LNCaP clone FGC (cell line): ENCODE measurements at places on chromosomes 16 and 17.

DNA sequence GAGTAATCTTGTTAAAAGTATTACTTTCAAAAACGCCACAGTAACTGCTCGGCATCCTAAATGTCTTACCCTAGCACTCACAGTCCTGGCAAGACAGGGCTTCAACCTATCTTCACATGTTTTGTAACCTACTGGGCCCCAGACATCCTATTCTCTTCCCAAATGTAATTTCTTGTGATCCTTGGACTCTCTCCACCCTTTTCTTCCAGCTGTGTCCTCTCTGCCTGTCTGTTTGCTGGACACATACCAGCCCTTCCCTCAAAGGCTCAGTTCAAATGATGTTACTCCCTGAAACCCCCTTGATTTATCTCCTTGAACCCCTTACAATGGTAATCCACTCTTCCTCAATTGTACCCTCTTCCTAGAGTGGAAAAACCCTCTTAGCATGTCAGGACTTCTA is 60.1 kb upstream of the CNEP1R1 start:
- no peak for DNase-seq

- no peak for DNase-seq
Measured at GRCh38 chr17:67725373-67725791, 7.6 kb downstream of the NOL11 start.

GRCh38 chr16:68257251-68257905 is 6.9 kb upstream of the SLC7A6 start:
- DNase-seq: no peak

GRCh38 chr16:379961-380761 is 1.6 kb downstream of the PGAP6 start:
- no peak for DNase-seq

DNA sequence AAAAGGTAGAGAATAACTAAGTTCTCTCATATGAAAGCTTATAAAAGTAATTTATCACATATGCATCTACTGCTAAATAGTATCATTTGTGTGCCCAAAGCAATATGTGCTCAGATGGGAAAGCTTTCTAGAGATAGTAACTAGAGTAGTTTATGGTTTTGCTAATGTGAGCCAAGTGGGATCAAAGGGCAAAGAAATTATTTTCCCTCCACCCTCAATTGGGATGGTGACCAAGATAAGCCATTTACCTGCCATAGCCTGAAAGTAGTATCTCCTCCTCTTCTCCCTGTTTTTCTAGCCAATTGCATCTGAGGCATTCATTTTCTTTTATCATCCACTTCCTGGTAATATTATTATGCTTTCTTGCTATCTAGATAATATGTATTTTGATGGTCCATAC is 41.9 kb upstream of the KCNJ16 start:
- no peak for DNase-seq

DNA sequence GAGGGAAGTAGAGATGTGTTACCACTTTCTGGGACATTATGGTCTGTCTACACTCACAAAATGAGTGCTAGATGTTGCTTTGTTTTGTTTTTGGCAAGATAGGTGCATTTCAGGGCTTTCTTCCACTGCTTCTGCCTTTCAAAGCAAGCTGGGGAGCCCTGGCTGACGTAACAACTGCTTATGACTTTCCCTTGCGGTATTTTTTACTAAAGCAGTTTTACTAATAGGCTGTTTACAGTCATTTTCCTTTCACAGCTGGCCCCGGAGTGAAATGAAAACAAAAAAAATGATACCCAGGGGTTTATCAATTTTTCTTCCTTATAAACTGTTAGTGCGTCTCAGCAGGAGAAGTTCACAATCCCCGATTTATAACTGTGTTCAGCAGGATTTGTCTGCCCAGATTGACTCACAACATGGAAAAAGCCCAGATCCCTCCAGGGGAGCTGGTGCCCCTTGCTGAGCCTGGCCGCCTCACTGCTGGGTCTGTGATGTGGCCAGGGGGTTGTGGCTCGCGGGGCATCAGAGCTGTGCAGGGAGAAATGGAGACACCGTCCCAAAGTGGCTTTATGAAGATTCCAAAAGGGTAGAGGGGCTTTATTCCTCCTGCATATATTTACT is 184.4 kb upstream of the HS3ST3A1 start:
- no peak for DNase-seq

- no peak for DNase-seq
Measured at GRCh38 chr16:68396481-68396880, 51.8 kb downstream of the SMPD3 start.

GRCh38 chr17:74795327-74796020 is 19.3 kb upstream of the NAT9 start:
- no peak for DNase-seq

DNA sequence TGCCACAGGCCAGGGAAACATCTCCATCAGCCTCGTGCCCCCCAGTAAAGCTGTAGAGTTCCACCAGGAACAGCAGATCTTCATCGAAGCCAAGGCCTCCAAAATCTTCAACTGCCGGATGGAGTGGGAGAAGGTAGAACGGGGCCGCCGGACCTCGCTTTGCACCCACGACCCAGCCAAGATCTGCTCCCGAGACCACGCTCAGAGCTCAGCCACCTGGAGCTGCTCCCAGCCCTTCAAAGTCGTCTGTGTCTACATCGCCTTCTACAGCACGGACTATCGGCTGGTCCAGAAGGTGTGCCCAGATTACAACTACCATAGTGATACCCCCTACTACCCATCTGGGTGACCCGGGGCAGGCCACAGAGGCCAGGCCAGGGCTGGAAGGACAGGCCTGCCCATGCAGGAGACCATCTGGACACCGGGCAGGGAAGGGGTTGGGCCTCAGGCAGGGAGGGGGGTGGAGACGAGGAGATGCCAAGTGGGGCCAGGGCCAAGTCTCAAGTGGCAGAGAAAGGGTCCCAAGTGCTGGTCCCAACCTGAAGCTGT is 3.4 kb downstream of the NXPH3 start:
- DNase-seq: no peak

- DNase-seq: no peak
Measured at GRCh38 chr16:74153773-74154172, 142.8 kb upstream of the PSMD7 start.

DNA sequence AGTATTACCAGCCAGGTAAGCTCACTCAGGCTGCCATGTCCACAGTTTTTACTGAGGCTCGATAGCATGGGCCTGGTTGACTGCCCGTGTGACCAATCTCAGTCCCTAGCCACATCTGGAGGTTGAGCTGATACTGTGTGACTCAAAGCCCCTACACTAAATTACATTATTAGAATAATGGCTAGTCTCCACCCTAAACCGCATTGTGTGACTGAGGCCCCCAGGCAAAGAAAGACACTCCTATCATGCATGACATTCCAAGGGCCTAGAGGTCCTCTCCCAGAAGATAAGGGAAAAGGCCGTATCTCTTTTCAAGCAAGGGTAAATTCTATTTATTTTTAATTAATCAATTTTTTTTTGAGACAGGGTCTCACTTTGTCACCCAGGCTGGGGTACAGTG is 505.3 kb downstream of the HAPSTR1 start:
- no peak for DNase-seq
